A549 treated with CpdA at 1 μM for 4 hours (cell line): ENCODE measurements at places on chromosomes 6 and 20. TPM values are rescaled to one million over a fixed set of nuclear protein-coding genes. Genes with fewer than 3 reads are reported as not detected.

COL10A1 gene
- total RNA-seq = 0.02 TPM in 1 of 5 replicates, not detected in the others

PRL gene
- not detected in 5 replicates for total RNA-seq

TP53TG5 gene
- not detected in 5 replicates for total RNA-seq

SMOC2 gene
- total RNA-seq = not detected in 5 replicates

KHDC1 gene
- total RNA-seq = 3.2 to 4.8 TPM (median 3.8 TPM) in 5 replicates

SLC22A1 gene
- 1.7 to 3.5 TPM (median 2.8 TPM) in 5 replicates for total RNA-seq

AP5S1 gene
- 16.3 to 19.6 TPM (median 18.4 TPM) in 5 replicates for total RNA-seq

OR2B6 gene
- total RNA-seq = 0.15 to 0.23 TPM (median 0.19 TPM) in 3 of 5 replicates, not detected in the others

CD93 gene
- not detected in 5 replicates for total RNA-seq

SLC32A1 gene
- total RNA-seq = not detected in 5 replicates

TUBB2B gene
- total RNA-seq = 12.1 to 14.2 TPM (median 13.2 TPM) in 5 replicates

THEMIS gene
- total RNA-seq = not detected in 5 replicates

TPBG gene
- total RNA-seq = 42.7 to 58.5 TPM (median 56.0 TPM) in 5 replicates
